ENCODE measurements at places on chromosomes 5 and 9.

DNA sequence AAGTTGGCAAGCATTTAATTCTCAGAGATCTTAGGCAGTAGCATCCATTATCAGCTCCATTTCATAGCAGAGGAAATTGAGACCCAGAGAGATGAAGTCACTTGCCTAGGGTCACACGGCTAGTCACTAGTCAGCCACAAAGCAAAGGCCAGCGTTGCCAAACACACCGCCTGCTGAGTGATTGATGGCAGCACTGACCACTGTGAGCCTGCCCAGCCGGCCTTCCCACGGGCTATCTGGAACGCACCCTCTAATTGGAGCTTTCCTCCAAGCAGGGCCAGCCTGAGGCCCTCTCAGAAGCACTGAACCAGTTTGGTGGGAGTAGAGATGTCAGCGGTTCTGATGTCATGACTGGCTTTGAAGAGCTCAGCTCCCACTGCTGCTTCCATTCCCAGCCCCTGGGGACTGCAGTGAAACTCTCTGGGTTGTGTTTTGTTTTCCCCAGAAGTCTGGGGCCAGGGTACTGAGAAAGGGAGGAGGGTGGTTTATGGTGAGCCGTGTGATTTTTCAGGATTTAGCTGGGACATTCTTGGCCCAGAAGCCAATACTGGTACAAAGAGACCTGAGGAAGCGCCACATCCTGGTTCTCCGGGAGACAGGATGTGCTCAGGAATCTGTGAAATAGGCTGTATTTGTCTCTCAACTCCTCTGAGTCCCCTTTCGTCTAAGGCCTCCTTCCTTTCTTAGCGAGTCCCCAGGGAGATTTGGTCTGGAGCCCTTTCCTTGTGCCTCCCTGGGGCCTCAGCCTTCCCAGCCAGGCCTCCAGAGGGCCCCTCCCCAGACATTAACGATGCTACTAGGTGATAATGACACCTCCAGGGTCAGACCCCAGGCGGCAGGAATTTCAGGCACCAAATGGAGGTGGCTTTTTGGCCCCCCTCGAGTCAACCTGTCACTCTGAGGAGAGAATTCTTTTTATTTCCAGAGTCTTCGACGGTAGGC lies 44.5 kb downstream of the SPRY4 start:
- no peak for DNase-seq

GRCh38 chr9:136808806-136809158 lies 1.0 kb downstream of the RABL6 start:
- no peak for DNase-seq

DNA sequence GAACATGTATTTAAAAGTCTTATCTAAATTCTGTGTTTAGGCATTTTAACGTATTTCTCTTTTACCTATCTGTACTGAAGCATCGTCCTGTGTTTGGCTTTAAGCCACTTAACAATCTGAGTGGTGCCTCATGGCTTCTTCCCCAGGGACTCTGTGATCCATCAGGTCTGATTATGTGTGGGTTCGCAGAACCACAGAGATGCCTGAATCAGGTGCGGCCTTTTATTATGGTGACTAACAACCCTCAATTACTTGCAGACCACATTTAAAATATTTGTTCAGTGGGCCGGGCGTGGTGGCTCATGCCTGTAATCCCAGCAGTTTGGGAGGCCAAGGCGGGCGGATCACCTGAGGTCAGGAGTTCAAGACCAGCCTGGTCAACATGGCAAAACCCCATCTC lies 39.6 kb upstream of the SAP30L start:
- DNase-seq, result no peak

DNA sequence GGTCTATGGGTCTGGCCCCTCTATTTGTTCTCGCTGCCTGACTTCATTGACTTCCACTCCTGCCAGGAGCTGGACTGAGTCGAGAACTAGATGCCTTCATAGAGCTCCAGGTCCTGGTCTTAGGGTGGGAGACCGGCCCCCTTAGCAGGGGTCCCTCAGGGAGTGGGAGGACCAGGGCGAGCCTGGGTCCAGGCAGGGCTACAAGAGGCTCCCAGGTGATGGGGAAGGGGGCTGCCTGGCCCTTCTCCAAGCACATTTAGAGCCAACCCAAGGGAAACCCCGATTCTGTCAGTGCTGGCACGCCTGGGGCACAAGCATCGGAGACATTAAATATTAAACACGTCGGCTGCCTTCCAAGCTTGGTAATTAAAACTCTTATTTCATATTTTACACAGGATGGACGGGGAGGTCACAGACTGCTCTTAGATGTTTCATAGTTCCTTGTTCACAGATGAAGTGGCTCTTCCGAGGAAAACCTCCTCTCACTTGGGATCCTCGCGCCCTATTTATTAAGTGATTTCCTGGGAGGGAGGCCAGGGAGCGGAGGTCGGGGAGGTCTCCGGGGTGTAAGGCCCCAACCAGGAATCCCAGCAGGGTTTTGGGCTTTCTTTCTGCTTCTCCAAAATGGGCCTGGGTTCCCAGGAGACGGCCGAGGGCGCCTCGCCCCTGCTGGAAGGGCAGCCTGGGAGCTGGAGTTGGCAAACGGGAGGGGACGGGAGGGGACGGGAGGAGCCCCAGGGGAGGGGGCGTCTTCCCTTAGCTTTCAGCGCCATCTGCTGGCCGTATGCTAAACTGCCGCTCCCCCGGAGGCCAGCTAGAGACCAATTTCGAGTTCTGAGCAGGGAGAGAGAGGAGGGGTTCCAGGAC lies 23.4 kb upstream of the ZBTB43 start:
- DNase-seq, result peak; percentile 60

DNA sequence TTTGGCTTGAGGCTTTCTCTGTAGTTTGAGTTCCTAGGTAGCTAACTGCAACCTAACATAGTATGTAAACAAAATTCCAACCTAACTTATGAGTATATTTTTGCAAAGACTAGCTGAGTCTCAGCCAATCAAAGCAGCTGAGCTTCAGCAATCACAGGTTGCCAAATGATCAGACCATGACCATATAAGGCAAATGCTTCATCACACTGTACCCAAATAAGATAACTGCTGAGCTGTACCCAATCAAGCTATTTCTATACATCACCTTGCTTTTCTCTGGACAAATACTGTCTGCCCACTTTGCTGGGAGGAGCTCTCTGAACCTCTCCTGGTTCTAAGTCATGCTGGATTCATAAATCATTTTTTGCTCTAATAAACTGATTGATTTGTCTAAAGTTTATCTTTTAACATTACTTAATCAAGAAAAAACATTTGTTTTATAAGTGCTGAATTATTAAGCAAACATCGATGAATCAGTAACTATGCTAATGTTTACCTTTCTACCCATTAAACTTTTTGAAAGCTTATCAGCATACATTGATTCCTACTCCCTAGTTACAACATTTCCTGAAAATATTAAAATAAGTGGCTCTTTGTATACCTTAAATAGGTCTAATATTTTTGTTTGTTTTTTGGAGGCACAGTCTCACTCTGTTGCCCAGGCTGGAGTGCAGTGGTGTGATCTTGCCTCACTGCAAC lies 129.7 kb upstream of the PCA3 start:
- DNase-seq, result peak; percentile 43

Data from T-helper 2 cell (primary cell).